ENCODE measurements at places on chromosomes 1 and 21.
A peak's percentile ranks its signal among the peaks of the same experiment; 100 is the strongest.

DNA sequence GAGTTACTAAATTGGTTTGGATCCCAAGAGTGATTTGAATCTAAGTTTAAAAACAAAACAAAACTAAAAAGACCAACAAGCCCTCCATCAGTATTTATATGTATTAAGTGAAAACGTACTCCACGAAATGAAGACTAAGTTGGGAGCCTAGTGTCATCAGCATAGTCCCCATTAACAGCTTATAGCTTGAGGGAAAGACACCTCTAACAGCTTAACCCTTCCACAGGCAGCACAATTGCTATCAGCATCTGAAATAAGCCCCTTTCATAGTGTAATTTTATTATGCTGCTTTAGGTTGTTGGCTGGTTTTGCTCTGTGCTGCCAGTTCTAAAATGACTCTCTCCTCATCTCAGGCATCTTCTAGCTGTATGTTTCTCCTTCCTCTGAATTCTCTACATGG lies 25.8 kb upstream of the ST6GALNAC5 start:
- no peak for DNase-seq

GRCh38 chr1:109263234-109263596 lies 13.9 kb downstream of the CELSR2 start:
- no peak for DNase-seq

GRCh38 chr1:228073061-228073856 lies 9.2 kb upstream of the ARF1 start:
- DNase-seq, result no peak

- DNase-seq, result no peak
These were observed 26.1 kb downstream of the NENF start for GRCh38 chr1:212458817-212459216.

- no peak for DNase-seq
These were observed 360.4 kb upstream of the NR5A2 start for GRCh38 chr1:199667089-199667488.

- DNase-seq, result no peak
These were observed 6.3 kb upstream of the GOLT1A start for GRCh38 chr1:204219971-204220616.

- no peak for DNase-seq
These were observed 18.7 kb downstream of the CACNA1S start for GRCh38 chr1:201093561-201093960.

DNA sequence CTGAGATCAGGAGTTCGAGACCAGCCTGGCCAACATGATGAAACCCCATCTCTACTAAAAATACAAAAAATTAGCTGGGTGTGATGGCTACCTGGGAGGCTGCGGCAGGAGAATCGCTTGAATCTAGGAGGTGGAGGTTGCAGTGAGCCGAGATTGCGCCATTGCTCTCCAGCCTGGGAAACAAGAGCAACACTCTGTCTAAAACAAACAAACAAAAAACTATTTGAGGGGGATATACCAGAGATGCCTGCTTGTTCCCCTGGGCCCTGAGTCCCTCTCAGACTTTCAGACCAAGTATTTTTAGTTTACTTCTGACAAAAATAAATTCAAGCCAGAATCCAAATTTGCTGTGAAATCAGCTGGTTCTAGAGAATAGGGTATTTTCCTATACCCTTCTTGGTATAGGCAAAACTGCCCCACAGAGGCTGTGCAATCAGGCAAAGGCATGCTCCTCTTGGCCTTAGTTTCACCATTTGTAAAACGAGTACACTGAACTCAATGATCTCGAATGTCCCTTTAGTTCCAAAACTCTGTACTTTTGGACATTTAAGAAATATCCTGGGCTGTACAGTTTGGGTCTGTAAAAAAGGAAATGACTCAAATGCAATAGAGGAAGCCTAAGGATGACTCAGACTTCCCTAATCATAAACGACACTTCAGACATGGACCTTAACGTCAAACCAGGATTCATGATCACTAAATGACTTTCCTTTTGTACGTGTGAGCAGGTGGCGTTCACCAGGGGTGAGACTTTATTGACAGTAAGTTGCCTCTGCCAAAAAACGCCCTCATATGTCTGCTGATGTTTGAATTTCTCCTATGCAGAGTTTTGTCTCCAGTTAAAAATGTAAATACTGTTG lies 16.1 kb downstream of the ENSA start:
- DNase-seq, result no peak

GRCh38 chr1:182527680-182528079 lies 61.4 kb downstream of the RNASEL start:
- no peak for DNase-seq

GRCh38 chr1:226702957-226703831 lies 35.9 kb downstream of the ITPKB start:
- DNase-seq, result peak; percentile 88

DNA sequence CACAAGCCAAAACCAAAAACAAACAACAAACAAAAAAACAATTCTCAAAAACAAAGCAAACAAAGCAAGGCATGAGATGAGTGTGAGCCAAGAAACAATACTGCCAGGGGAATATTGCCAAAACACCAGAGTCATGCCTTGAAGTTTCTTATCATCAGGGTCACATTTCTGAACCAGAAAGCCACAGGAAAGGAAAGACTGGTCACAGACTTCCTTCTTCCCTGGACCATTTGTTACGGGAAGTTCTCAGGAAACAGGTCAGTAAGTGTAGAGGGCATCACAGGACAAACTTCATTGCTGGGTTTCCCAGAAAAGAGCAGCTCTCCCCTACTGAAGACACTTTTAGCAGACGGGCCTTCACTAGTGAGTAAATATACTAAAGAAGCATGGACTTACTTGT lies 191.2 kb downstream of the GABPA start:
- no peak for DNase-seq

- DNase-seq, result no peak
These were observed 69.3 kb upstream of the ANGPTL3 start for GRCh38 chr1:62528015-62528414.

DNA sequence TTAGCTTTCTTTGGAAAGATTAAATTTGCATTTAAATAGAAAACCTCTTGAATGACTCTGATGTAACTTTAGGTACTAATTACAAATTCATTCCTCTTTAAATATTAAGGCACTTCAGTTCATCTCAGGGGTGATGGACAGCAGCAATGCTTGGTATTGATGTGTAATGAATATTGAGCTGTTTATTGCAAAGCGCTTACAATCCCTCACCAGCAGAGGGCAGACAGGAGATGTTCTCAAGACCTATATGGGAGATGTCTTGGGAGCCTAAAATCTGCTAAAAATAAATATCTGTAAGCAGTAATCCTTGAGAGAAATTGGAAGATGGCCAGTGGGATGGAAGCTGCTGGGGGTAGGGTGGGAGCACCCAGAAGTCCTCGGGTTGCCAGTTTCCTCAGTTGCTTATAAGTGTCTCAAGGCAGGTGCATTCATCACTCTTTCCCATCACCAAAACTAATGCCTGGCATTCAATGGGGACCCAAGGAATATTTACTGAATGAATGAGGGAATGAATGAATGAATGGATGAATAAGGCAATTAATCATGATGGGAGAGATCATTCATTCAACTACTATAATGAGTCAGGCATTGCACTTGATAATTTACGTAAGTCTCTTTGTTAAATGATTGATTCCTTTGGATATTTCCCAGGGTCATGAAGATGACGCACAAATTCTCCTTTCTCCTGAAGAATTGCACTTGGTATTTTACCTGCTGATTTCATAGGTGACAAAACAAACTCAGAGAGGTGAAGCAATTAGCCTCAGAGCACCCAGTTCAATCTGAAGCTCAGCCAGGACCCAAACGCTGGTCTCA lies 2.3 kb downstream of the KLHDC8A start:
- DNase-seq, result peak; percentile 72
